ENCODE measurements at places on chromosomes 6 and 20. TPM values are rescaled to one million over a fixed set of nuclear protein-coding genes. Genes with fewer than 3 reads are reported as not detected.

The ITCH gene
- total RNA-seq, result 40.1 TPM

DNA sequence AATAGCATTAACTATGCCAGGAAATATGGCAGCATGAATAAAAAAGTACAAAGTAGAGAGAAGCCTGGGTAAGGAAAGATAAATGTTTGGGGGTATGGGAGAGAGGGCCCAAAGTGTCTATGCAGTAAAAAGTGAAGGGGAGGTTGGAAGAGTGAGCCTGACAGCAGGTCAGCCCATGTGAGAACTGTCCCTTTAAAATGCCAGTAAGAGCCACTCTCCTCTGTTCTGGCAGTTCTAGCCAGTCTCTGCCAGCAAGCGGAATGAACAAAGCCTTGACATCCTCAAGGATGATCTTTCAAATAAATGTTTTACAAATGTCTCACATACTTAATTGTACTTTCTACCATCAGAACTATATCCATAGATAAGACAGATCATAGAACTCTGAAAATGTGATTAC lies 164.5 kb downstream of the DST start:
- peaks cover 74% of the 10 kb centered on the region for H3K36me3 ChIP-seq
- H3K4me3 ChIP-seq, result no peak overlapping the region
- H3K4me1 ChIP-seq, result no peaks in the 10 kb centered on the region
- H3K27me3 ChIP-seq, result no peaks in the 10 kb centered on the region

The OR2H2 gene
- not detected for total RNA-seq

- no peaks in the 10 kb centered on the region for H3K36me3 ChIP-seq
- H3K27ac ChIP-seq, result no peak overlapping the region
- no peaks in the 10 kb centered on the region for H3K27me3 ChIP-seq
- H3K4me3 ChIP-seq, result no peak overlapping the region
These were observed 54.7 kb upstream of the GGTLC1 start for GRCh38 chr20:24043294-24043693.

The OPRL1 gene
- 0.16 TPM for total RNA-seq

GRCh38 chr6:136921381-136921935 lies 643 bp upstream of the SLC35D3 start:
- no peak for DNase-seq
- H3K27me3 ChIP-seq, result peaks cover 47% of the 10 kb centered on the region
- no peaks in the 10 kb centered on the region for H3K36me3 ChIP-seq
- H3K27ac ChIP-seq, result no peak overlapping the region
